AG08396 (cell line): ENCODE measurements at places on chromosomes 2 and 18.

DNA sequence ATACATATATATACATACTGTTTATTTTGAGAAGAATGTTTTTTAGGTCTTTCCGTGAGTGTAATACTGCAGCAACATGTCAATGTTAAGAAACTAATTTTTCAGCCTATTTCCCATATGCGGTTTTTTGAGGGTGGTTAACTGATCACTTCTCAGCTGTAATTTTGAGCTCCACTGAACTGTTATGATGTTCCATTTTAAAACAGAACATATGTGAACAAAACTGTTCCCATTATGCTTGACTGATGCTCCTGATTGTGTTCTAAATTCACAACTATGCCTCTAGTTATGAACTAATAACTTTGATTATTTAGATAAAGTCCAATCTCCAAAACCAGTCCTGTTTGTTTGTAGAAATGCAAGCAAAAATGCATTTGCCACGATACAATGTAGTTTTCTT is 511.2 kb upstream of the FSIP2 start:
- DNase-seq = no peak

GRCh38 chr2:9782197-9782719 is 61.0 kb upstream of the TAF1B start:
- DNase-seq = no peak

GRCh38 chr2:48480526-48480925 is 49.4 kb upstream of the STON1 start:
- no peak for DNase-seq

DNA sequence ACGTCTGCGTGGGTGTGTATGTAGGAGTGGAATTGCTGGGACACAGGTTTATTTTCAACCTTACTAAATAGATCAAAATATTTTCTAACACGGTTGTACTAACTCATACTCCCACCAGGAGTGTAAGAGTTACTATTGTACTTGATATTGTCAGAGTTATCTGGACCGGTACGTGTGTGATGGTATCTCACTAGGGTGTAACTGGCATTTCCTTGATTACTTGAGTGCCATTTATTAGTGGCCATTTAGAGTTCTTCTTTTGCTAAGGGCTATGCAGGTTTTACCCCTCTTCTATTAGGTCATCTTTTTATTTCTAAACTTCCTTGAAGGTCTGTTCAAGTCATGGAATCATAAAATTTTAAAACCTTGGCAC is 33.5 kb downstream of the CENPO start:
- no peak for DNase-seq

DNA sequence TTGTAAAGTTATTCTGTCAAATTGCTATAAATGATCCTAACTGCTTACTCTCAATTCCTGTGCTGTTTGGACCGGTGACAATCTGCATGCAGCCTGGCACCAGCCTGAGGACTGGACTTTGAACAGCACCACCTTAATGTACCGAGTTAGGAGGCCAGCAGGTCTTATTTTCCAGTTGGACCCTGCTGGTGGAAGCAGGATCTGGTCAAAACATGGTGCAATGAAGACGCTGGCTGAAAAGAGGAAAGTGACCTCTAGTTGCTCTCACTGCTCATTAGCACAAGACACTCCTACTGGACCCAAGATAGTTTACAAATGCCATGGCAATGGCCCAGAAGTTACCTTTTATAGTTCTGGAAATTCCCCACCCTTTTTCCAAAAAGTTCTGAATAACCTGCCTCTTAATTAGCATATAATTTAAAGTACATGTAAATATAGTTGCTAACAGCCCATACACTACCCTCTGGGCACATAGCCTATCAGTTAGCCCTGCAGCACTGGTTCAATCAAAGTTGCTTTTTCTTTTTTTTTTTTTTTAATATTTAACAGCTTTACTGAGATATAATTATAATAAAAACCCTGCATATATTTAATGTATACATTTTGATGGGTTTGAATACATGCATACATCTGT is 35.8 kb downstream of the RBKS start:
- no peak for DNase-seq

DNA sequence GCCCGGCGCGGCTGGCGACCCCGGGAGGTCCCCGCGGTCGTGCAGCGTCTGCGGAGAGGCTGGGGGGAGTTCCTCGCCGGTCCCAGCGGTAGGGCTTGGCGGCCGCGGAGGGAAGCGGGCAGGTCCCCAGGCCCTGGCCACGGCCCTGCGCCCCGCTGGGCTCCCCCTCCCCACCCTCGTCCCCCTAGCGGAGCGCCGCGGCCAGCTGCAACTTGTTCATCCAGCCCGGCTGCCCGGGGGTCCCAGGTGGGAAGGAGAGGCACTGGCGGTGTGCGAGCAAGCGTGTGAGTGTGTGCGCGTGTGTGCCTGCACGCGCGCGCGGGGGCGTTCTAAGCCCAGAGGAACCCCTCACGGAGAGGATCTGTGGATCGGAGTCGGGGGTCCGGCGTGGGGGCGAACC is 1.3 kb downstream of the PTPRM start:
- DNase-seq = no peak
